ENCODE measurements at places on chromosomes 1 and 21. TPM values are rescaled to one million over a fixed set of nuclear protein-coding genes. Genes with fewer than 3 reads are reported as not detected.

DNA sequence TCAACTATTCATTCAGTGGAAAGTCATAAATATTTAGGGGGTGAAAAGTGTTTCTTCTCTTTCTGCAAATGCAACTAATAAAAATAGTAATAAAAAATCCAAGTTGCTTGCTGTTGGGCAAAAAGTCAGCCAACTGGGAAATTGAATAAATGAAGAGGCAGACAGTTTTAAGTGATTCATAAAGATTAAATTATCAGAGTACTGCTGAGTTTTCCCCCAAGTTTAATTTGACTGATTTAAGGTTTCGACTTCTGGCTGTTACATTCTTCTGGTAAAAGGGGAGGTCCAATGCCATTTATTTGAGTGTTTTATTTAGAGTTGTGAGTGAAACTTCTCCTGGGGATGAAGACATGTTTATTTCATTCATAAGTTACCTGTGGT lies 125.5 kb downstream of the NTPCR start:
- DNase-seq: no peak

- DNase-seq: no peak
Measured at GRCh38 chr1:94031591-94031990, 89.4 kb downstream of the ABCA4 start.

DNA sequence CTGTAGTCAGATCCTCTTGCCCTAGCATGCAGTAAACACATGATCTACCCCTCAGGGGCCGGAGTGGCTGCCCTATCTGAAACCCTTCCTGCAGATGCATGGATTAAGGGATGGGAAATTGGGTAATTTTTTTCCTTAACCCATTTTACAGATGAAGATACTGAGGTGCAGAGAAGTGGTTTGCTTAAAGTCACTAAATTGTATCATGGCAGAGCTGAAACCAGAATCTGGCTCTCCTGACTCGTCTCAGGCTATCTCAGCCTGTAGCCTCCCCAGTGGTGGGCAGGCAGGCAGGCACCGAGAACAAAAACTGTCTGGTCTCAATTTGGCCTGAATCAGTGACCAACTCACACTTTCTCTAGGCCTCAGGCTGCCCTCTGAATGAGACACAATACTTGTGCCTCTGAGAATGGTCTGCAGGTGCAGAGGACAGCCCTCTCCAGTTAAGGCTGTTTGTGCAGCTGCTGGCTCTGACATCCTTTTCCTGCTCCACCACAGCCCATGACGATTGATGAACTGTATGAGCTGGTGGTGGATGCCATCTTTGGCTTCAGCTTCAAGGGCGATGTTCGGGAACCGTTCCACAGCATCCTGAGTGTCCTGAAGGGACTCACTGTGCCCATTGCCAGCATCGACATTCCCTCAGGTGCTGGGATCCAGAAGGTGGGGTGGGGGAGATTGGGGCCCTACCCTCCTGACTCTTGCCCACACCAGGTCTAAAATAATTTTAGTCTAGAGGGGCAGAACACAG lies 1.5 kb downstream of the NAXE start:
- DNase-seq: no peak

DNA sequence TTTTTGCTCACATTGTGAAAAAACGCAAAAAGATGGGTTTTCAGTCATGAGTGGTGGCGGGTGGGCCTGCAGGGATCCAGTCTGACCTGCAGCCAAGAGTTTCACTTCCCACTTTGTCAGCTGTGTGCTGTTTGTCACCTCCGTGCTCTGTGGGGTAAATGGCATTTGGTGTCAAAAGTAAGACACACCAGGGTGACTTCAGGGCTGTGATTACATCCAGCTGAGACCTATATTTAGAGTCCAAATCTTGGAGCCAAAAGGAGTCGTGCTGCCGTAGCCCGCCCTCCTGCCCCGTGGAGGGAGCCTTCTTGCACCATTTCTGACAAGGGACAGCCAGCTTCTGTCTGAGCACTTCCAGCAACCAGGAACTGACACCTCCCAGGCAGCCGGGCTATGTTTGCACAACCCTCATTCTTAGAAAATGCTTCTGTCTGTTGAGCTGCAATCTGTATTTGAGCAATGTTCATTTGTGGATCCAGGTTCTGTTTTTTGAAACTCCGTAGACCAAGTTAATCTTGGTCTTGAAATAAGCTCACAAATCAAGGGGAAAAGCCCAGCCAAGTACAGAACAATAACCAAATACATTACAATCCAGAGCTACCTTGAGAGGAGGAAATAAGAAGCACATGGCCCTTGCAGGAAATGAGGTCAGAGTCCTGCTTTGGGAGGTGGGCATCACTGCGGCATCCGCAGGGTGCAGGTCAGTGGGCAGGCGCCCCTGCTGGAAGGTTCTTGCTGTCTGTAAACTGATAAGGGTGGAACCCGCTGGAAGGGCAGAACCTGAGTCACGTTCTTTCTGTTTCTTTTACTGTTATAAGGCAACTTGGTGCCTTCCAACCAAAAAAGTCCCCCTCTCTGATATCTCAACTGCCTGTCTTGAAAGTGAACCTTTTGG lies 14.4 kb downstream of the ABCG1 start:
- peak; percentile 41 for DNase-seq

Gene RAD54L
- 5.8 TPM for polyA plus RNA-seq

Gene PRSS38
- polyA plus RNA-seq: not detected
